Amniotic stem cell (primary cell): ENCODE measurements at places on chromosomes 6 and 20.
A peak's percentile ranks its signal among the peaks of the same experiment; 100 is the strongest.

DNA sequence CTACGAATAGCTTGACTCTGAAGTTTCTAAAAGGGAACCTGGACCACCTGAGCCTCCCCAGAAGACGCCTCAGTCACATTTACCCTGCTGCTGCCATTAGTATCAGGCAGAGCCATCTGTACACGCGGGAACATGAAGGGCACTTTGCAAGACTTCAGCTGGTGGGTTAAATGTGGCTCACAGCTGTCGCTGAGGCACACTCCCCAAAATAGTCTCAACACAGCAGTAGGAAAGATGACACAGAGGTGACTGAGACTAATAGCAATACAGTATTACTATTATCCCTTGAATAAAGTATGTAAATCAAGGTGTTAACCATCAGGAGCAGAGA, 29.0 kb downstream of the PSMB1 start:
- no peak for DNase-seq

DNA sequence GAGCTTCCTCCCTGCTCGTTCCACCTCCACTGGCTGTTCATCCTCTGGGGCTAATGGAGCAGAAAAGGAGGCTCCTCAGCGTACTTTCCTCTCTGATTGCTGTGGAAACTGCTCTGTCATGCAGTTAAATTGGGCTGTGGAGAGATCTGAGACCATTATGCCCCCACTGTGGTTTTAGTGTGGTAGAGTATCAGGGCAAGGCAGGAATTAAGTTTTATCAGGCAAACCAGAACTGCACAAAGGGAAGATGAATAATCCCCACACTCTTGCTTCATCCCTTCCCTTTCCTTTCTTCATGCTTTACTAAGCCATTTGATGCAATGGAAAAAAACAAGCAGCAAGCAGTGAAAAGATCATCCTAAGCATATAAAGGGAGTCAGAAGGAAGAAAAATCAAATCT, 11.9 kb upstream of the ME1 start:
- DNase-seq: no peak

GRCh38 chr20:16517946-16518783, 55.1 kb downstream of the KIF16B start:
- DNase-seq: no peak

GRCh38 chr6:54847799-54848597, 1.4 kb downstream of the FAM83B start:
- DNase-seq: peak; percentile 43

DNA sequence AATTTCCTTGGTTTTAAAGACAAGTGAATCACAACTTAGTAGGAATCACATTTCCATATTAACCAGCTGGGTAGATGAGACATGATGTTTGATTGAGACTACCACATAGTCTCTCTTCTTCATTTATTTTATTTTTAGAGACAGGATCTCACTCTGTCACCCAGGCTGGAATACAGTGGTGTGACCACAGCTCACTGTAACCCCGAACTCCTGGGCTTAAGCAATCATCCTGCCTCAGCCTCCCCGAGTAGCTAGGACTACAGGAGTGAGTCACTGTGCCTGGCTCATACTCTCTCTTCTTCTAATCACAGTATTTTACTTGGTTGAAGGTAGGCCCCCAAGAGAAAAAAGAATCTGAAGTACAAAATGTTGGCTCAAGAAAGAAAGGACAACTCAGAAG, 80.2 kb upstream of the ASF1A start:
- DNase-seq: no peak

GRCh38 chr20:47973519-47974233, 188.4 kb upstream of the SULF2 start:
- DNase-seq: no peak

DNA sequence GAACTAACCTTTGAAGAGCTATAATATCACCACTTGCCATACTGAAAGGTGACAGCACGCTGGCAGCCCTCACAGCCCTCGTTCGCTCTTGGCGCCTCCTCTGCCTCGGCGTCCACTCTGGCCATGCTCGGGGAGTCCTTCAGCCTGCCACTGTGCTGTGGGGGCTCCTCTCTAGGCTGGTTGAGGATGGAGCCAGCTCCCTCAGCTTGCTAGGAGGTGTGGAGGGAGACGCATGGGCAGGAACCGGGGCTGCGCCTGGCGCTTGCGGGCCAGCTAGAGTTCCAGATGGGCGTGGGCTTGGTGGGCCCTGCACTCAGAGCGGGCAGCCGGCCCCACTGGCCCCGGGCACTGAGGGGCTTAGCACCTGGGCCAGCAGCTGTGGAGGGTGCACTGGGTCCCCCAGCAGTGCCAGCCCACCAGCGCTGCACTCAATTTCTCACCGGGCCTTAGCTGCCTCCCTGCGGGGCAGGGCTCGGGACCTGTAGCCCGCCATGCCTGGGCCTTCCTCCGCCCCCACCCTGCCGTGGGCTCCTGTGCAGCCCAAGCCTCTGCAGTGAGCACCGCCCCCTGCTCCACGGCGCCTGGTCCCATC, 329.7 kb downstream of the LMBRD1 start:
- no peak for DNase-seq
